ENCODE measurements at places on chromosomes 6 and 20. TPM values are rescaled to one million over a fixed set of nuclear protein-coding genes. Genes with fewer than 3 reads are reported as not detected.

SIRPB1 gene
- not detected for total RNA-seq

OGFR gene
- total RNA-seq = 13.7 TPM

IFT52 gene
- total RNA-seq = 22.6 TPM

CST2 gene
- not detected for total RNA-seq

GSTA3 gene
- not detected for total RNA-seq

PI16 gene
- not detected for total RNA-seq

DEF6 gene
- total RNA-seq = 23.2 TPM

TINAG gene
- total RNA-seq = not detected

SEL1L2 gene
- total RNA-seq = not detected

GATA5 gene
- not detected for total RNA-seq

KHDC1 gene
- total RNA-seq = 0.68 TPM

C2 gene
- total RNA-seq = 0.71 TPM

DCDC2 gene
- 6.6 TPM for total RNA-seq

HELZ2 gene
- total RNA-seq = 33.5 TPM

KIF13A gene
- total RNA-seq = 71.7 TPM

LY6G6D gene
- total RNA-seq = not detected

COL21A1 gene
- total RNA-seq = 9.9 TPM

AFDN gene
- total RNA-seq = 195 TPM

CST9L gene
- total RNA-seq = not detected

GLP1R gene
- total RNA-seq = not detected

RBBP8NL gene
- total RNA-seq = 1.1 TPM

RTN4IP1 gene
- 8.3 TPM for total RNA-seq

HSPA1B gene
- total RNA-seq = 305 TPM

SLPI gene
- total RNA-seq = 458 TPM

MED20 gene
- 30.5 TPM for total RNA-seq

BNIP5 gene
- not detected for total RNA-seq

HAO1 gene
- total RNA-seq = not detected

RPS21 gene
- total RNA-seq = 541 TPM

SNAP25 gene
- not detected for total RNA-seq

GCNT2 gene
- 16.7 TPM for total RNA-seq

EEF1A2 gene
- total RNA-seq = 1.0 TPM

DEFB132 gene
- not detected for total RNA-seq

RBPJL gene
- not detected for total RNA-seq

BFSP1 gene
- total RNA-seq = 2.1 TPM

ABCC10 gene
- 12.0 TPM for total RNA-seq

OOEP gene
- 0.14 TPM for total RNA-seq

CST7 gene
- total RNA-seq = not detected

RIPOR2 gene
- 0.07 TPM for total RNA-seq

CCN6 gene
- total RNA-seq = not detected

LY6G6C gene
- total RNA-seq = under 0.01 TPM

ZSWIM3 gene
- total RNA-seq = 3.1 TPM

FOXA2 gene
- 10.9 TPM for total RNA-seq

Data from nasal cavity respiratory epithelium epithelial cell of viscerocranial mucosa (primary cell).